ENCODE measurements at places on chromosomes 13 and 19.

DNA sequence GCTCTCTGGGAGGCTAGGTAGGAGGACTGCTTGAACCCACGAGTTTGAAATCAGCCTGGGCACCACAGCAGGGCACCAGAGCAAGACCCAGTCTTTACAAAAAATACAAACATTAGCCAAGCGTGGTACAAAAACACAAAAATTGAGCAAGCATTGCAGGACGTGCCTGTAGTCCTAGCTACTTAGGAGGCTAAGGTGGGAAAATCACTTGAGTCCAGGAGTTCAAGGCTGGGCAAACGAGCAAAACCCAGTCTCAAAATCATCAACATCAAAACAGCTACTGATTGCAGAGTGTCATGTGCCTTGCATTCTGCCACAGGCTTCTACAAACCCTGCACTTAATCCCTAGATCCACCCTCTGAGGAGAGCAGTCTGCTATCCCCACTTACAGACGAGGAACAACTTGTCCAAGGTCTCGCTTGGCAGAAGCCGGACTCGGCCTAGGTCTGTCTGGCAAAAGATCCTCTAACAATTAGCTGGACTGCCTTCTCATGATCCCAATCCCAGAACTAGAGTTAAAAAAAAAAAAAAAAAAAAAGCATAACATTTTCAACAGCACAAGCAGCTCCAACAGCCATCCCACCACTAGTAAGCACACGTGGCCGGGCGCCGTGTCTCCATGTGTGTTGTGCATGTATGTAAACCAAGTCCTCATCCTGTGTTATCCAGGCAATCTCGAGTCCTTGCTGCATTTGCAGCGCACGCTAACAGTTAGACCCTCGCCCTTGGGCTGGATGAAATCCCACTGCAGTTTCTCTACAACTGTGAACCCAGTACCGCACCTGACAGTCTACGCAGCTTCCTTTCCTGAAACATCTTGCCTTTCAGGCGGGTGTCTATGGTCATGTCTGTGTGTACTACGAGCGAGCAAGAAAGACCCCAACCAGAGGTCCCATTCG, 2.0 kb downstream of the PPP6R1 start:
- no peak for DNase-seq

GRCh38 chr13:52827839-52828238, 20.6 kb downstream of the PCDH8 start:
- DNase-seq: no peak

DNA sequence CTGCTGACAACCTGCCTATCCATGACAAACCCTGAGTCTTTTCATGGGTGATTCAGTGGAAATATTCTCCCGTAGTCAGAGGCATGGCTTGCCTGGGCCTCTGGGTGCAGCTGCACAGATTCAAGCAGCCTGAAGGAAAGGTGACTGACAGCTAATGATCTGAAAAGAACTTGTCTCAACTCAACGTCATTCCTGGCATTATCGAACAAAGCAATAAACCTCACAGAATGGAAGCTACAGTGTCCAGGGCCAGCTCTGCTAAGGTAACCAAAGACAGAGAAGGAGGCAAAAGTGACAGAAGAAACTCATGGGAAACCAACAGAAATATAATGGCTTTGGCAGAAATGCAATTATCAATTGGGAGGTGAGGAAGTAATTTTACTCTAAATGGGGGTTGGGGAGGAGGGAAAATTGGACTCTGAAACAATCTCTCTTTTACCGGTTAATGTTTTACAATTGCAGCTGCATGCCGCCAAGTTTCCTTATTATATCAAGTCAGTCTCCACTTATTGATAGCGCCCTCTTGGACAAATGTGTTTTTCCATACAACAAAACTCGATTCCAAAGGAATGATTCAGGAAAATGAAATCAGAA, 12.9 kb downstream of the STARD13 start:
- DNase-seq: no peak

GRCh38 chr19:9914001-9914314, 22.4 kb downstream of the OLFM2 start:
- no peak for DNase-seq

DNA sequence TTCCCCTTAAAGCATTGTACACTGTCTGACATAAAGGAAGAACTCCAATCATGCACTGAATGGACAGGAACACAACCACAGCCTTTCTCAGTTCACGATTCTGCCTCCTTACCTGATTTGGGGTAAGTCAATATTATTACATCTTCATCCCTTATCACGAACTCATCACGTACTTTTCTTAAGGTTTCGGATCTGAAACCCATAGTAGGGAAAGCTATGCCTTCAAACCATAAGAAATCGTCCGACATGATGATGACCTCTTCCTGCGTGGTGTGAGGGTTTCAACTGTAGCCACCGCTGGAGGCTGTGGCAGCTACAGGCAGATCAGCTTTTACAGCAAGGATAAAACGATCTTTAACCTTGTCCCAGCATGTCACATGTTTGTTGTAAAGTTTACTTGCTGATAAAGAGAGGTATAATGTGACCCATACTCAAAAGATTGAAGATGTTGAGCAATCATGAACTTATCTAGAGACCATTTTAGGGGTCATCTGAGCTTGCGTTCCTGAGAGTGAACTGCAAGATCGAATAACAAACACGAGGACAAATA, at the start of gene SULT2A1:
TSS of gene SULT2A1 (minus strand) at position 306 of the 550 bp plus-strand sequence. CDS start at position 248, 58 bp downstream.
- no peak for DNase-seq

DNA sequence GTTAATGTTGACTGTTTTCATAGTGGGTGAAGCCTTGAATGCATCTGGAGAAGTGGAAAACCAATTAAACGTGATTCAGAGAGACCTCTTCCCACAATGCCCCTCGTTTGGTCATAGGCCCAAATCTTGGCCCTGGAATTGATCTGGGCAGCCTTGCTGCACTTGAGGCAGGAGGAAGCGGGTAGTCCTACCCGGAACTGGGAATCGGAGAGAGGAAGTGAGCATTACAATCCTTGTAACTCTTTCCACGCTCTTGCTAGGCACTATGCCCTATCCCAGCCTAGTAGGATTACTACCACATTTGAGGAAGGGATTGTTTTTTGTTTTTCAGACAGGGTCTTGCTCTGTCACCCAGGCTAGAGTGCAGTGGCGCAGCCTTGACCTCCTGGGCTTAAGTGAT, 3.6 kb downstream of the KCNK6 start:
- DNase-seq: no peak

GRCh38 chr13:46097663-46098062, 7.2 kb downstream of the CPB2 start:
- DNase-seq: no peak

DNA sequence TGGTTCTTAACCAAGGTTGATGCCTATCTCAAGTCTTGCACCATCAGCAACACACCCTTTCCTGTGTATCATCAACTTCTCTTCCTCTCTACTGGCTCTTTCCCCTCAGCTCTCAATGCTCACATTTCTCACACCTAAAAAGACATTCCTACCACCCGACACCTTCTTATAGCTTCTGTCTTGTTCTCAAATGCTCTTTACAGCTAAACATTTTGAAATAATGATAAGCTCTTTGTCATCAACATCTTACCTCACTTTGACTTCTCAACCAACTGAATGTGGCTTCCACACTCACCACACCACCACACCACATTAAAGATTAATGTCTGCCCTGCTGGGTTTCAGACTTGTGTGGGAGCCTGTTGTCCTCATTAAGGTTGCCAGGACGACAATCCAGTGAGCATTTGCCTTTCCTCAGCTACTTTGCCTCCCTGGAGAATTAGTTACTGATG, 67.8 kb downstream of the RXFP2 start:
- no peak for DNase-seq

- no peak for DNase-seq
Measured at GRCh38 chr13:87999240-87999700, 328.1 kb downstream of the SLITRK5 start.

GRCh38 chr13:52809310-52809769, 39.1 kb downstream of the PCDH8 start:
- peak; percentile 12 for DNase-seq

GRCh38 chr13:97276862-97277269, 54.7 kb downstream of the MBNL2 start:
- DNase-seq: no peak

All from stimulated activated effector memory CD8-positive, alpha-beta T cell treated with anti-CD3 and anti-CD28 coated beads, Interleukin-12 subunit alpha, Interleukin-12 subunit beta, amount 100 ng/mL, for 72 hours (primary cell).